ENCODE measurements at places on chromosomes 1 and 21.

DNA sequence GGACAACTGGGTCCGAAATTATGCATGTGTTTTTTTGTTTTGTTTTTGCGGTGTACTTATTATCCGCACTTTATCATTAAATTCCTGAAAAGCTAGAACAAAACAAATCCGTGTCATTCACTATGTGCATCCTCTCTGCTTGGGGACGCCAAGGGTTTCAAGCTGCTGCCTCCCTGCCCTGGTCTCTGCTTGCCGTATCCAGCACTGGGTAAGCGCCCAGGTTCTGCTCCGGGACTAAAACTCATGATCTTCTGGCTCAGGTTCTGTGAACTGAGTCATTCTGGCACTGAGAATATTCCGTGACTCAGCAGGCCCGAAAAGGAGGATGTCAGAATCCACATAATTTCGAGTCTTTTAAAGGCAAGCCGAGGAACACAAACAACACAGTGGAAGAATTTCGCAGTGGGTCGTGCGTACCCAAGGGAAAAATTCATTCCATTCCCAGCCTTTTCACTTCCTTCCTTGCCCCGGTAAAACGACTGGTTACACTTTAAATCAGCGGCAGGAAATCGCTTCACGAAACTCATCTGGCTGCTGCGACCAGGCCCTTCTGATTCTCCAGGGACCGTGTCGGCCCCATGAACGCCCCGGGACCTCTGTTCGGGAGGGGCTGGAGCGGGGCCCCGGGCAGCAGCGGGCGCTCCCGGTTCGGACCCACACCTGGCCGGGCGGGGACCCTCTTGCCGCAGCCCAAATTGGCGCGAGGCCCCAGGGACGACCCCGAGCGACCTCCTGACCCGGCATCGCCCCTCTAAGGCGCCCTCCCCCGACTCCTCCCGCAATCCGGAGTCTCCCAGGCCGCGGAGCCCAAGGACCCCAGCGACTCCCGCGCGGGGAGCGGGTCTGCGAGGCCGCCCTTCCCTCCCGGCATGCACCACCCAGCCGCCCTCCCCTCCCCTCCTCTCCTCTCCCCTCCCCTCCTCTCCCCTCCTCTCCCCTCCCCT is 746 bp upstream of the LAMC1 start:
- DNase-seq, result peak; percentile 95

- DNase-seq, result no peak
Measured at GRCh38 chr21:44916965-44917364, 3.7 kb downstream of the ITGB2 start.

GRCh38 chr1:245541369-245541768 is 386.6 kb downstream of the KIF26B start:
- no peak for DNase-seq

DNA sequence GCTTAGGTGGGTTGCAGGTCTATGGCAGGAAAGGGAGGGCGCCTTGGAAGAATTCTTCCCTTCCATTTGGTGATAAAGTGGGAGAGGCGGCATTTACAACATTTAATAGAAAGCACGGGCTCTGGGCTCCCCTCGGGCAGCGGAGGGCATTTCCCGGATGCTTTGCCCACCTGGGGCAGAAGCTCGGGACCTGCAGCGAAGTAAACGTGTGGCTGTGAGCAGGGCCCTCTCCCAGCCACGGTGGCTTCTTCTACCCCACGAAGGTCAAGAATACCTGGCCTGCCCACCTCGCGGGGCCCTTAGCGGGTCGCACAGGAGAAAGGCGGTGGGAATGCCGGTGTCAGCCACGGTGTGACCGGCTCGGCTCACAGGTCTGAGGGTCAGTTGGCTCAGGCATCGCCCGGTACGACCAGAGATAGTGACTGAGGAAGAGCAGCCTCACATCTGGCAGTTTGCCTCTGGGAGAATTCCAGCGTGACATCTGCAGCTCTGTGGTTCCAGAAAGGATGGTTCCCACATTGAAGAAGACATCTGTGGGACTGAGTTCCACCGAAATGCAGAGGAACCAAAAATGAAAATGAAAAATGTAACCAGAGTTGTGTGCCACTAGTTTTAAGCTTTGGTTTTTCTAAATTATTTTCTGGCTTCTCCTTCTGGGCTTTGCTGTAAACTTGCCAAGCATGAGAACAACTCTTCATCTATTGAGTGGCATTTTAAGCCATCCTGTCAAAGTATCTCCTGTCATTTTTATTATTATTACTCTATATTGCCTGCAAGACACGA is 720 bp upstream of the F3 start:
- DNase-seq, result no peak

DNA sequence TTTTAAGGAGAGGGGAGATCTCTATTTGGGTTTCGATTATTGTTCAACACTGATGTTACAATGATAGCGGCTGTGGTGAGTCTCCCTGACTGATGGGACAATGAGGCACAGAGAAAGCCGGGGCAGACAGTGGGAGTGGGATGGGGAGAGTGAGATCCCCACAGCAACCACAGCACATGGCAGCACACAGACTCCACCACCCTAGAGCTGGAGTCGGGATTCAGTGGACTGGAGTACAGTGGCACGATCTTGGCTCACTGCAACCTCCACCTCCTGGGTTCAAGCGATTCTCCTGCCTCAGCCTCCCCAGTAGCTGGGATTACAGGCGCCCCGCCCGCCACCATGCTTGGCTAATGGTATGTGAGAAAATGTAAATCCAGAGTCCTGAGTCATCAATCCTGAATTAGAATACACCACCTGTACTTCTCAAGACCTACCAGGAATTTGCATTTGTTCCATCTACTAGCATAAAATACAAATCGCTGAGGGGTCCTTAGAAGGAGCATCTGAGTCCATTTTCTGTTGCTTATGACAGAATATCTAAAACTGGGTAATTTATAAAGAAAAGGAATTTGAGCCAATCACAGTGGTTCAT is 125.8 kb downstream of the TOMM20 start:
- no peak for DNase-seq

GRCh38 chr1:219812086-219812485 is 116.3 kb downstream of the SLC30A10 start:
- DNase-seq, result no peak

DNA sequence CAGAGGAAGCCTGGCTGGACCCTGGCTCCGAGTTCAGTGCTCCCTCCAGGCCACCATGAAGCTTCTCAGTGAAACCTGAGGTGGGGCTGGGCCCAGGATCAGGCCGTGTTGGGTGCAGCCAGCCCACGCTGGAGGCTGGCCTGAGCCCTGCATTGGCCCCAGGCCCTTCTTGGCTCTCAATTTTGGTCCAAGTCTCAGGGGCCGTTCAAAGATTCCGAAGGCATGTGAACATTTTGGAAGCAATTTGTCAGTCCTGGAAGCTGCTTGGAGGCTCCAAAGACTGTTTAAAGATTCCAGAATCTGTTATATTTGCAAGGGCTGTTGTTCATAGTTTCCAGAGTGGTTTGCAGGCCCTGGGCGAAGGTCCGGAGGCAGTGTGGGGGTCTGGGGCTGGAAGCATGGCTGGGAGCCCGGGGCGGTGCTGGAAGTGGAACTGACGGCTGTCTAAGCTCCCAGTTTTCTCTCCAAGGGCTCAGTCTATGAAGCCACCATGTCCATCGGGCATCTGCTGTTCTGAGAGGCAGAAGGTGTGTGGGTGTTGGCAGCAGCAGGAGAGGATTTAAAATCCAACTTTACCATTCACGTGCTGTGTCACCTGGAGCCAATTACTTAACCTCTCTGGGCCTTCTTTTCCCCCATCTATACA is 104.9 kb downstream of the EPHB2 start:
- no peak for DNase-seq

DNA sequence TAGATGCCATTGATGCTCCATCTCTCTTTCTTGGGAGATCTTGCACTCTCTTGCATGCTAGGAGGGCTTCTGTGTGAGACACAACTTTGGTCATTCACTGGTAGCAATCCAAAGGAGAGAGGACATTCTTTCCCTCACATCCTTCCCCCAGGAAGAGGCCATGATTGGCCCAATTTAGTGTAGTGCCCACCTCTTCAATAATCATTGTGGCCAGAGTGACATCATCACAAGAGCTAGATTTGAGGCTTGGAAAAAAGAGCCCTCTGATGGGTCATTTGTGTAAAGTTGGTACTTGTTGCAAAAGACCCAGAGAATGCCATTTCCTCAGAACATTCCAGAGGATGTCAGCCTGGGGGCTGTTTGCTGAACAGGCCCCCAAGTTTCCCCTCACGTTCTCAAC is 30.2 kb downstream of the S100A6 start:
- no peak for DNase-seq

DNA sequence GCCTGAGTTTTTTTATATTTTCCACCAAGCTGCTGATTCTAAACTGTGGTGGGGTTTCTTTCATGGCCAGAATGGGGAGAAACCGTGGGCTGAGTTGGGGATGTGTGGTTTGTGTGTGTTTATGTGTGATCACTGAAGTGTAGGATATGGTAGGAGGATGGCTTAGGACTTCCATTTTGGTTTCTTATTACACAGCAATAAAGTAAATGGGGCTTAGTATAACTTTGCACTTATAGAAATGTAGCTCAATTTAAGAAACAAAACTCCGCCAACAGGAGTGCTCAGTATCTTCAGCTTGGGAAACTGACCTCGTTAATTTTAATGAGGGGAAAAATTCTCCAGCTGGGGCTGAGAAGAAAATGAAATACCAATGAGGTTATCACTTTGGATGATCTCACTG is 77.8 kb downstream of the PBX1 start:
- DNase-seq, result no peak

DNA sequence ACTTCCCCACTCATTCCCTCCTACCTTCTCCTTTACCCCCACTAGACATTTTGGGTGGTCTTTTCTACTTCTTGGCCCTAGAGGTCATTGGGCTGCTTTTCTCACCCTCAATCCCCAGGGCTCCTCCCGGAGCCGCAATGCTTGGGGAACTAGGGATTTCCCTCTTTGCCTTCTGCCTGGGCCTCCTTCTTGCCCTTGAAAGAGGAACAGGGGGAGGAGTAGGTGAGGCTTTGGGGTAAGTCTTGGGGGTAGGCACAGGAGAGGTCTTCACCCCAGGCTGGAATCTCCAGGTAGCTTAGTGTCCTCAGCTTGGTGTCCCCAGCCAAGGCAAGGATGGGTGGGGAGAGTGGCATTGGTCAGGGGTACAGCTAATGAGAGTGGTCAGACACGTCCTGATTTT is 56.2 kb upstream of the EPS8L3 start:
- DNase-seq, result no peak

- peak; percentile 36 for DNase-seq
Measured at GRCh38 chr1:153510984-153511410, 24.8 kb downstream of the S100A6 start.

DNA sequence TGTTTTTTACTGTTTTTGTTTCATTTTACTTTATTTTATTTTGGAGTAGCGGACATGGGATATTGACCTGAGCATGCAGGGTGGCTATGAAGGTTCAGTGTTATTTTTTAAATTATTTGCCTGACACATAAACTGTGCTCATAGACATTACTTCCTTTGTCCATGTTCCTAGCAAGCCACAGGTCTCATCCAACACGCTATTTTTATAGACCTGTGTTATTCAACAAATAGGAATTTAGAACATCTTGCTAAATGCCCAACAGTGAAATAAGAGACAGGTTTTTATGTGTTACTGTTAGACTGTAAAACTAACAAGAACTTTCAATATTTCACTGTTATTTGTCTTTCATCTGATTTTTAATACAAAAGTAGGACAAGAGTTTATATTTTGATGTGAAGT is 756.4 kb downstream of the KCNT2 start:
- DNase-seq, result no peak

DNA sequence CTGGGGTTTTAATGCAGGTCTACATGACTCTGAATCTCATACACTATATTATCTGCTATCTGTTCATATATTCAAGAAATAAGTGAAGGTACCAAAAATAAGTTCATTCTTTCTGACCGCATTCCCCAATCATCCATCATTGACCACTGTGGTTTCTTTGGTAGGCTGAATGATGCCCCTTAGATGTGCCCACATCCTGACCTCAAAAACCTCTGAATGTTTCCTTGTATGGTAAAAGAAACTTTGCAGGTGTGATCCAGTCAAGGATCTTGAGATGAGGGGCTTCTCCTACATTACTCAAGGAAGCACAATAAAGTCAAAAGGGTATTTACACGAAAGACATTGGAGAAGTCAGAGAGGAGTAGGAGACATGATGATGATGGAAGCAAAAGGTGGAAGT is 60.6 kb upstream of the LRRC8B start:
- DNase-seq, result no peak

DNA sequence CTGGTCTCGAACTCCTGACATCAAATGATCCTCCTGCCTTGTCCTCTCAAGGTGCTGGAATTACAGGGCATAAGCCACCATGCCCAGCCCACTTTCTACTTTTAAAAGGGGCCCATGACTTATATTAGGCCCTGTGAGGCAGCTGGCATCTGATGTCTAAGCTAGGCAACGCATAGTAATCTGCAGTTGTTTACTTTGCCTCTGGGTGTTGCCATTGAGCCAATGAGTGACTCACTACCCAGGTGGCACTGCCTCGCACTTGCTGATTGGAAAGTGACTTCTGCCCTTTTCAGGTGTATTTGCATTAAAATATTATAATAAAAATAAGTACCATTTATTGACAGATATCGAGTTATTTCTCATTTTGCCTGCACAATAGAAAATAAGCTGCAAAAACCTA is 84.9 kb downstream of the KIF14 start:
- no peak for DNase-seq

DNA sequence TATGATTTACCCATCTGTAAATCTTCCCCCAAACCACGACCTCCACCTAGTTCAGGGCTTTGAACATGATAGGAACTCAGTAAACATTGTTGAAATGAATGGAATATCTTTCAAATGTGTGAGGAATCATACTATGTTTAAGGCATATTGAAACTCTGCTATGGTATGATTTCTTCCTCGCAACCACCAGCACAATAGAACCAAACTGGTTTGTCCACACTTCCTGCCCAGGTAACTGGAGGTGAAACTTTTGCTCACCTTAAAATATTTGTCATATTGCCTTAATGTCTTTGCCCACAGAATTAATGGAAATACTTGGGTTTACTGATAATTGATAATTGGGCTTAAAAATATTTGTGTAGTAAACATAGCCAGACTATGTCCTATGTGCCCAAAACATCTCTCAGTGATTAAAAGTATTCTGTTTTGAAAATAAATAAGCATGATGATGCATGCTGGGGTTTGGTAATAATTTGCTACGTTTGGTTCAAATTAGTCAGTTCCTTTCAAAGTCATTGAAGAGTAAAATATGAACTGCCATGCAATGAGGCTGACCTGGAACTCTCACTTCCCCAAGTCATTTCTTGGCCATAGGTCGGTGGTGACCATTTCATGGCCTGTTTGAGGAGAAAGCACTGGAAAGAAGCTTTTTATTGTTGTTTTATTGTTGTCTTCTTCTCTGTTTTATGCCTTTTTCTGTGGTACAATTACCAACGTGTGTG is 73.3 kb downstream of the TNFSF18 start:
- no peak for DNase-seq

DNA sequence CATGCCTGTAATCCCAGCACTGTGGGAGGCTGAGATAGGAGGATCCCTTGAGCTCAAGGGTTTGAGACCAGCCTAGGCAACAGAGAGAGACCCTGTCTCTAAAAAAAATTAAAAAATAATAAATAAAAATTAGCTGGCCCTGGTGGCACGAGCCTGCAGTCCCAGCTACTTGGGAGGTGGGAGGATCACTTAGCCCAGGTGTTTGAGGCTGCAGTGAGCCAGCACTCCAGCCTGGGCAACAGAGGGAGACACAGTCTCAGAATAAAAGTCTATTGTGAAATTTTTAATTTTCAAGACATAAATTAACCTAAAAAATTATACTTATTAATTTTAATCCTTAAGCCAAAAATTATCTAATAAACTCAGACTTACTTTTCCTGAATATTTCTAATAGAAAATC is 131.2 kb upstream of the ZNHIT6 start:
- no peak for DNase-seq

- no peak for DNase-seq
Measured at GRCh38 chr1:155009221-155009711, 6.7 kb downstream of the ZBTB7B start.

- DNase-seq, result no peak
Measured at GRCh38 chr1:44648529-44649250, 25.6 kb downstream of the TMEM53 start.

Data from fibroblast of skin of left biceps (primary cell).